ENCODE measurements at places on chromosomes 6 and 20.
A peak's percentile ranks its signal among the peaks of the same experiment; 100 is the strongest.

GRCh38 chr20:57439432-57439831, 48.2 kb downstream of the RBM38 start:
- no peak for ATAC-seq

DNA sequence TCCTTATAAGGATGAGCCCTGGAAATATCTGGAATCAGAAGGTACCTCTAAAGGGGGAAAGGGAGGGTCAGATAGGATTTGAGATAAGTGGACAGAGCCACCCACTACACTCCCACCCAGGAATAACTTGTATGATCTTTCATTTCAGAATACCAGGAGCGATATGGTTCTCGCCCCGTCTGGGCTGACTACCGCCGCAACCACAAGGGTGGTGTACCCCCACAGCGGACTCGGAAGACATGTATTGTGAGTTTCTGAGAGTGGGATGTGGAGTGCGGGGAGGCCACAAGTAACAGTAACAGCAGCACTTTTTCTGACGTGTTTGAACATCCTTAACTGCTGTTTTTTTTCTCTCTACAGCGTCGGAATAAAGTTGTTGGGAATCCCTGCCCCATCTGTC, 1.9 kb downstream of the MRPS18B start:
- ATAC-seq, result no peak

- no peak for ATAC-seq
These were observed 259.4 kb upstream of the ECI2 start for GRCh38 chr6:4394786-4395185.

- ATAC-seq, result no peak
These were observed 91.2 kb downstream of the ELOVL5 start for GRCh38 chr6:53257533-53257932.

GRCh38 chr20:64254156-64254555, 1.4 kb upstream of the PCMTD2 start:
- no peak for ATAC-seq

DNA sequence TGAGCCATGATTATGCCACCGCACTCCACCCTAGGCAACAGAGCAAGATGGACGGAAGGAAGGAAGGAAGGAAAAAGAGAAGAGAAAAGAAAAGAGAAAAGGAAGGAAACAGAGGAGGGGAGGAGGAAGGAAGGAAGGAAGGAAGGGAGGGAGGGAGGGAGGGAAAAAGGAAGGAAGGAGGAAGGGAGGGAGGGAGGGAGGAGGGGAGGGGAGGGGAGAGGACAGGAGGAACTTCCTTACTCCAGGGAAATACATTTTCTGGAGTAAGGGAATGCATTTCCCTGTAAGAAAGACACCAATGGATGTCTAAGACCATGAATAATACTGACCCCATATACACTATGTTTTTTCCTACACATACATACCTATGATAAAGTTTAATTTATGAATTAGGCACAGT, 93.2 kb upstream of the NFATC2 start:
- no peak for ATAC-seq

DNA sequence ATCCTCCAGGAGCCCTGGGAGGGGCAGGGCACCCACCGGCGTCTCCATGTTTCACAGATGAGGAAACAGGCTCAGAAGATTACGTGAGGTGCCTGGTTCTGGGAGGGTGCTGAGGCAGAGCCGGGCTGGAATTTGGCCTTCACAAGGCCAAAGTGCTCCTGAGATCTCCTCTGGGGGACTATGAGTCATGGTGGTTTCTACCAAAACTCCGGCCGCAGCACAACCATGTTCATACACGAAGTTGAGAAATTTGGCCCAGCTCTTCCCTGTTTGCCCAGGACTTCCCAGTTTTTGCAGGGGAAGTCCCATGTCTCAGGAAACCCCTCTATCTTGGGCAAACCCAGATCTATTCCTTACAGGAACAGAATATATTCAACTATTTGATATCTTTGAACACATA, 172.9 kb upstream of the CDYL start:
- no peak for ATAC-seq

GRCh38 chr20:10495173-10495572, 60.1 kb downstream of the SLX4IP start:
- ATAC-seq, result no peak

- no peak for ATAC-seq
These were observed 512.7 kb upstream of the JAG1 start for GRCh38 chr20:11186301-11187008.

DNA sequence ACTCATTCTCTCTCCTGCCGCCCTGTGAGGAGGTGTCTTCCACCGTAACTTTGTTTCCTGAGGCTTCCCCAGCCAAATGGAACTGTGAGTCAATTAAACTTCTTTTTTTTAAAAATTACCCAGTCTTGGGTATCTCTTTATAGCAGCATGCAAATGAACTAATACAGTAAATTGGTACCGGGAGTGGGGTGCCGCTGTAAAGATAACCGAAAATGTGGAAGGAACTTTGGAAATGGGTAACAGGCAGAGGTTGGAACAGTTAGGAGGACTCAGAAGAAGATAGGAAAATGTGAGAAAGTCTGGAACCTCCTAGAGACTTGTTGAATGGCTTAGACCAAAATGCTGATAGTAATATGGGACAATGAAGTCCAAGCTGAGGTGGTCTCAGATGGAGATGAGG, 55.8 kb downstream of the EPB41L2 start:
- ATAC-seq, result no peak

- peak; percentile 84 for ATAC-seq
These were observed 39.8 kb downstream of the BACH2 start for GRCh38 chr6:90256698-90257485.

- no peak for ATAC-seq
These were observed 11.4 kb upstream of the LTA start for GRCh38 chr6:31560697-31561058.

DNA sequence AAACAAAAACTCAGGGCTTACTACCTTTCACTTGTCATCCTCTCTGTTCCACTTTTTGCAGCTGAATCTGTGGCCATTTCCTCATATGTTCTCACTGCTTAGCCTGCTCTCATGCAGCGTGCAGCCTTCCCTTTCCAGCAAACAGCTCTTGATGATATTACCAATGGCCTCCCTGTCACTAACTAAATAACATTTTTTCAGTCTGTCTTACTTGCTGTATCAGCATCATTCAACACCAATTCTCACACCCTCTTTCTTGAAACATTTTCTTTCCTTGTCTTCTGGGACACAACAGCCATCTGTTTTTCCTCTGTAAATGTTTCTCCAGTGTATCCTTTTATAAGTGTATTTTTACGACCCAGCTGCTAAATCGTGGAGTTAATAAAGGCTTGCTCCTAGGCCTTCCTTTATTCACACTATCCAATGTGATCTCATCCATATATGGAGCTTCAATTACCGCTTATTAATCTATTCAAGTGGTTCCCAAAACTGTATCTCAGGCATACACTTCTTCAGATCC, 523.6 kb upstream of the RNF217 start:
- no peak for ATAC-seq

- ATAC-seq, result peak; percentile 60
These were observed 40.6 kb downstream of the LYRM2 start for GRCh38 chr6:89597988-89598387.

- peak; percentile 74 for ATAC-seq
These were observed 30.9 kb downstream of the KIAA1755 start for GRCh38 chr20:38229376-38230252.

DNA sequence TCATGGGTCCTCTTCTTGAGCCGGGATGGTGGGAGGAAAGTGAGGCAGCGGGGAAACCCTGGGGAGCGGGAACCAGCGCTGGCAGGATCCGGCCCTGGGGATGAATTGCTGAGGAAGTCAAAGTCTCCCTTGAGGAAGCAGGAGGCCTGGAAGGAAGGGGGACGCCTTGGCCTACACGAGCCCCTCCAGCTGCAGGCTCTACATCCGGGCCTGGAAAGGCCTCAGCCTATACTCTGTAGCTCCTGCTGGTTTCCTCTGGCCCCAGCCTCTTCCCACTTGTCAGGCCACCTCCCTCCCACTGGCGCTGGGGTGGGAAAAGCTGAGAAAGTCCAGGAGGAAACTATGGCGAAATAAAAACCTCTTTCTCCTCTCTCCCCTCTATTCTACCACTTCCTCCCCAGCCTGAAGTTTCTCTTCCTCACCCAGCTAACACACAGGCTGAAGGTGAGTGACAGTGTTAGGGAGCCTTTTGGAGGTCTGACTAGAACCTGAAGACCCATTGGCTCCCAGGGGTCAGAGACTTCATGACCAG, 14.9 kb downstream of the TREML2 start:
- ATAC-seq, result no peak

GRCh38 chr6:33297406-33297955, 1.3 kb downstream of the RGL2 start:
- ATAC-seq, result no peak

DNA sequence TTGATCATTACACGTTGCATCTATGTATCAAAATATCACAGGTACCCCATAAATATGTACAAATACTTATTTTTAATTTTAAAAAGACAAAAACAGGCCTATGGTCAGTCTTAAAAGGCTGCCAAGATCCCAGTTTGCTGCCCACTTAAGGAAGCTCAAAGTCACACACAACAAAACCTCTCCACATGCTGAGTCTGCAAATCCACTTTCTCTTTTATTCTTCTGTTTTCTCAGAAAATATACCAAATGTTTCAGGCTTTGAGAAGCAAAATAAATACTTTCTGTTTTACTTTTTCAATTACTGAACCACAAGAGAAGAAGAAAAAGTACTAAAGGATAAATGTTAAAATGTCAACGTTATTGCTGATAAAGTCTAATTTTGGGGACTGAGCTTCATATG, 107.8 kb upstream of the MANEA start:
- no peak for ATAC-seq

DNA sequence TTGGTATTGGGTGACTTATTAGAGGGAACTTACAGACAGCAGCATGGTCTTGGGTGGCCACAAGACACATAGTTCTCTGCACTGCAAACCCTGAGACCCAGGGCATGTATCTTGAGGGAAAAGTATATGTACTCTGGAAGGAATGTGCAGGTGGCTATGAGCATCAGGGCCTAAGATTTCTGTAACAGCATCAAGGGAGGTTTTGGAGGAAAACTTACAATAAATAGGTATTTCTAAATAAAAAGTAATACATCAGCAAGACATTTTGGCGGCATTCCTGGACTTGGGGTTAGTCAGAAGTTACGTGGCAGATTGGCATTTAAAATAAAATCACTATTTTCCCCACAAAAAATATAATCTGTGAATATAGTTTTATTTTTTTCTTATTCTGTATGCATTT, 8.0 kb upstream of the STX7 start:
- no peak for ATAC-seq

- ATAC-seq, result no peak
These were observed 1.6 kb upstream of the UCKL1 start for GRCh38 chr20:63957690-63958441.

GRCh38 chr20:25056690-25057233, 1.2 kb downstream of the ACSS1 start:
- no peak for ATAC-seq

- no peak for ATAC-seq
These were observed 74.8 kb upstream of the PLCB4 start for GRCh38 chr20:8994045-8994444.

DNA sequence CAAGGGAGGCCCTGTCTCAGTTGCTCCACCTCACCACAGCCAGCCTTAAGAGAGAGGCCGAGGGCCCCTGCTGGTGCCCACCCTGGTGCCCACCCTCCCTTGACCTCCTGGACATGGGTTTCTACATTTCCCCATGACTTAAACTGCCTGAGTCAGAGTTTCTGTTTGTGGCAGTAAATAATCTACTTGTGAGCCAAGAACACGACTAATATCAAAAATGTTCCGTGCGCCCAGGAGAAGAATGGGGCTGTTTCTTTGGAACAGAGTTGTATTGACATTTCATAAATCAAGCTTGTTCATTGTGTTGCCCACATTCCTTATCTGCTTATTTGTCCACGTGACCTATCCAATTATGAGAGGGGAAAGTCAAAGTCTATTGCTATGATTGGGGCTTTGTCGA, 143.5 kb downstream of the ANKRD60 start:
- no peak for ATAC-seq

DNA sequence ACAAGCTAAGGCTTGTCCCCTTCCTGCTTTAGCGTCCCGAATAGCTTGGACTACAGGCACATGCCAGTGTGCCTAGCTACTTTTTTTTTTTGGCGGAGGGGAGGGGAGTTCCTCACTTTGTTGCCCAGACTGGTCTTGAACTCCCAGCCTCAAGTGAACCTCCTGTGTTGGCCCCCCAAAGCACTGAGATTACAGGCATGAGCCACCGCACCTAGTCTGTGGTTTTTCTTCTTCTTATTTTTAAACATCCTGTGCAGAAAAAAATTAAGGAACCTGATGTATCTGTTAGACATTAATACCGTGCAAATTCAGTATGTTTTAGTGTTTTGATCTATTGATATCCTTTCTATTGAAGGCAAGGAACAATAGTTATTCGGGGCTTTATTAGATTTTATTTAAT, 25.7 kb downstream of the HIVEP1 start:
- ATAC-seq, result no peak

DNA sequence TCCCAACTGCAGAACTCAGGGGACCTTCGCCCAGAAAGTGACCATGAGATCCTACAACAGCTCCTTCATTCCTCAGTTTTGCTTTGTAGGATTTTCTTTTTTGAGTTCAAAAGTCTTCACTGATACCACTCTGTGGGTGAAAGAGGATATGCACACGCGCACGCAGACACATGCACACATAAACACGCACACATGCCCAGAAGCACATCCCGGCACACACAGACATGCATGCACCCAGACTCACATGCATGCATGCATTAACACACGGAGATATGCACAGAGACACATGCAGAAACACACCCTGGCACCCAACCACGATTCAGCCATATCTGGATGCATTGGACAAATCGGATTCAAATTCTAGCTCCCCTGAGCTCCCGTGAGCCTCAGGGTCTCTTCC, 36.4 kb downstream of the ANKRD60 start:
- no peak for ATAC-seq
